Fibroblast of skin of right quadriceps (primary cell): ENCODE measurements at places on chromosomes 5 and 9.
A peak's percentile ranks its signal among the peaks of the same experiment; 100 is the strongest.

- peak; percentile 90 for DNase-seq
Measured at GRCh38 chr9:33139421-33140228, 27.5 kb downstream of the B4GALT1 start.

DNA sequence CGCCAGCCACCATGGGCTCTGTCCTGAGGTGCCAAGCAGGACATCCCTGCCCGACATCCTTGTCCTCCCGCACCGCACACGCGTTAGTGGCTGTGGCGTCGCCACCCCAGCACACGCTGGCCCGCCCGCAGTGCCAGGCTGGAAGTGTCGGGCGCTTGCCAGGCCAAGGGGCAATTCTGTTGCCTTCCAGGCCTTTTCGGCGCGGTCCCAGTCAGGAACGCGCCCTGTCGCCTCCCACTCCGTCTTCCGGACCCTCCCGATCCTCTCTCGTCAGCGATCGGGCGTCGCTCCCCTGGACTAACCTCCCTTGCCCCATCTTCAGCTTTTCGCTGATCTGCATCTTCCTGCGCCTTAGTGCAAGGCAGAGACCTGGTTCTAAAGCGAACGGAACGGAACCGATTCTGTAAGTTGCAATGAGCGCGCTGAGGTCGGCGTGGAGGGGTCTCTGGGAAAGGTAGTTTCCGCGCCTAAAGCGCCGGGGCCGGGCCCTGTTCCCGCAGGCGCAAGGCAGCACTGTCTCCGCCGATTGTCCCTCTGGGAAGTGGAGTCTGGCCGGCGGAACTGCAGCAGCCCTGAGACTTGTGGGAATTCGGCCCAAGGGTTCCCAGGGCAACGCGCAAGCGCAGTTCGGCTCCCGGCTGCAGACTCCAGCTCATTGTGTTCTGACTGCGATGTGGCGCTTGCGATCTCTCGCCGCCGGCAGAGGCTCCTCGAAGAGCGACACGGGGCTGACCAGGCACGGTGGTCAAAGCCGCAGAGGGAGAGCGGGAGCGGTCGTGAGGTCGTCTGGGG is at the start of gene ZNF454:
Gene ZNF454, plus strand, starts transcription at position 630 of the 792 bp plus-strand sequence. CDS start 1,594 bp downstream, outside the sequence.
- peak; percentile 95 for DNase-seq

DNA sequence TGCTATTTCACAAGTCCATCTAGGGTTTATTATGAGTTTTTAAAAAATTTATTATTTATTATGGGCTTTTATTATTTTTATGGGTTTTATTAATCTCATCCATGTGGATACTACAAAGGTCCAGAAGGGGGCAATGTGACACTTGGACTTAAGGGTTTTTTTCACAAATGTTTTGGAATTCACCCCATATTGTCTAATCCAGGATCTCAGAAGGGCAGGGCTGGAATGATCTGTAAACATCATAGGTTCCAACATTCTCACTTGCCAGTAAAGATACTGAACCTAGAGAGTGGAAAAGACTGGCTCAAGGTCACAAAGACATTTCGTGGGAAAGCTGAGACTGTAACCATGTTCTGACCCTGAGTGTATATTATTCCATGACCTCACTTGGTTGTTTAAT is 35.6 kb downstream of the NIM1K start:
- peak; percentile 37 for DNase-seq

DNA sequence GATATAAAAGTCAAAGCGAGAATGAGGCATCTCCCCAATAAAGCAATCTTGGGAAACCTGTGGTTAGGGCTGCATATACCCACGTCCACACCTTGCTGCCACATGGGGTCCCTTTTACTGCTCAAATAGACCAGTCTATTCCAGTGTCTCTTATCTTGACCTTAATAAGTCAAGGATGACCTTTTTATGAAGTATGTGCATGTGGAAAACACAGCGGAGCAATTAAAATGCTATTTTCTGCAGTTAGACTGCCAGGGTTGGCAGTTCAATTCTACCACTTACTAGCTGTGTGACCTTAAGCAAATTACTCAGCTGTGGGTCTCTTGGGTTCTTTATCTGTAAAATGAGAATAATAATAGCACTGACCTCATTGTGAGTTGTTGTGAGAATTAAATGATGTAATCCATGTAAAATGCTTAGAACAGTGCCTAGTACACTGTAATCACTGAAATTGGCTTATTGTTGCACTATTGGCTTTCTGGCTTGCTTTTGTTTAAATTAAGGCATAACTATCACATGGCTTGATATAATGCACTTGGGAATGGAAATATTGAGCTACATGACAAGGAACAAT is 67.8 kb upstream of the HSPB3 start:
- DNase-seq: peak; percentile 46

- DNase-seq: no peak
Measured at GRCh38 chr9:116928884-116929283, 241.8 kb downstream of the TRIM32 start.

DNA sequence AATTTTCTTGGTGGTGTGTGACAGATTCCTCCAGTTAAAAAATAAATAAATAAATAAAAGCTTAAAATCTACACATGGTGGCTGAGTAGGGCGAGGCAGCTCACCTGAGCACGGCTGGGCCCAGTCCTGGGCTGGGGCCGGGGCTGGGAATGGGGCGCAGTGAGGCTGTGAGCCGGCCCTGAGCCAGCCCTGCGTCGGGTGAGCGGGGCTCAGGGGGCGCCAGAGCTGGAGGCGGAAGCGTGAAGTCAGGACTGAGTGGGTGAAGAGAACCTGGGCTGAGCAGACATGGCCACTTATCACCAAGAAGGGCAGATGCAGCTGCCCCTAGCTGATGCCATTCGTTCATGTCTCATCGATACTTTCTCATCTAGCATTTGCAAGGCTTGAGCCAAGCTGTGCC is 22.8 kb upstream of the DTWD2 start:
- DNase-seq: no peak

DNA sequence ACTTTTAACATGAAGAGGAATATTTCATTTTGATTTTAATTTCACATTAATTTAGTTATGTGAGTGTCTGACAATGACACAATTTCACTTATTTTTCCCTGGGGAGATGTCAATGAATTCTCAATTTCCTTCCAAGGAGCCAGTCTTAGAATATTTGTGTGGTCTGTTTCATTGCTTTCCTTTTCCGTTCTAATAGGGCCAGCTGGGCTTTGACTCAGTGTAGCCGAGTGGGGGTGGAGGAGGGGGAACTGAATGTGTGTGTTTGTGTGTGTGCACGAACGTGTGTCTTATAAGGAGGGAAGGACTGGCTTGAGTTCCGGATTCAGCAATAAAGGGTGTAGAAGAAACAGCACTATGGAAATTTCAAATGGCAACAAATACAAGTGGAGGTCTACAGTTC is 100.0 kb downstream of the BASP1 start:
- peak; percentile 14 for DNase-seq

- peak; percentile 85 for DNase-seq
Measured at GRCh38 chr5:168015506-168015905, 275.9 kb upstream of the WWC1 start.

GRCh38 chr5:80569086-80569960 is 757 bp downstream of the ANKRD34B start:
- DNase-seq: no peak

DNA sequence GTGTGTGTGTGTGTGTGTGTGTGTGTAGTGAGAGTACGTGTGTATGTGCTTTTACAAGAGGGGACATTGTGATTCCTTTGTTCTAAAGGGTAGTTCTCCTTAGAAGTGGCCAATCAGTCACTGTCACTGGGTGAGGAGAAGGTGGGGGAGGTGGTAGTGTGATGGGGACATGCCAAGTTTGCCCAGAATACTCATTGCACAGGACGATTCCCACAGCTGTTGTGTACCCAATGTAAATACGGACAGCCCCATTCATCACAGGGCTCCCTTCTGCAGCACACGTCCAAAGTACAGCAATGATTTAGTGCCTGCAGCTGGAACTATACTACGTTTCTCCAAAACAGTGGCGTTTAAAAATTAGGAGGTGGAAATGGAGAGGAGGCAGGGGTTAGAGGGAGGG is 287.8 kb downstream of the TLR4 start:
- DNase-seq: no peak

DNA sequence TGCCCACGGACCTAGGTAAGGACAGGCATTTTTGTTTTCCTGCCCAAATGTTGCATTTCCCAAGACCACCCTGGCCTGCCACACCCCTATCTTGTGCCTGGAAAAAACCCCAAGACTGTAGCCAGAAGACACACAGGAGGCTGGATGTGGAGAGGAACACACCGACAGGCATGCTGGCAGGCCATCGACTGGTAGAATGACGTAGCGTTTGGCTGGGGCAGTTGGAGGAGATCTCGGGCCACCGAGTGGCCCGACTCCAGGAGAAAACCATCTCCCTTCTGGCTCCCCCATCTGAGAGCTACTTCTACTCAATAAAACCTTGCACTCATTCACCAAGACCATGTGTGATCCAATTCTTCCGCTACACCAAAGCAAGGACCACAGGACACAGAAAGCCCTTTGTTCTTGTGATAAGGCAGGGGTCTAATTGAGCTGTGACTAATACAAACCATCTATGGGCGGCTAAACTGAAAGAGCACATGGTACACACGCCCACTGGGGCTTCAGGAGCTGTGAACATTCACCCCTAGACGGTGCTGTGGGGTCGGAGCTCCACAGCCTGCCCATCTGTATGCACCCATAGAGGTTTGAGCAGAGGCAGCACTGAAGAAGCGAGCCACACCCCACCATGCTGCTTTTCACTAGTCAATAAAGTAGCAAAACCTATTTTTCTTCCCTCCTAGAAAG is 38.9 kb upstream of the N4BP3 start:
- no peak for DNase-seq

DNA sequence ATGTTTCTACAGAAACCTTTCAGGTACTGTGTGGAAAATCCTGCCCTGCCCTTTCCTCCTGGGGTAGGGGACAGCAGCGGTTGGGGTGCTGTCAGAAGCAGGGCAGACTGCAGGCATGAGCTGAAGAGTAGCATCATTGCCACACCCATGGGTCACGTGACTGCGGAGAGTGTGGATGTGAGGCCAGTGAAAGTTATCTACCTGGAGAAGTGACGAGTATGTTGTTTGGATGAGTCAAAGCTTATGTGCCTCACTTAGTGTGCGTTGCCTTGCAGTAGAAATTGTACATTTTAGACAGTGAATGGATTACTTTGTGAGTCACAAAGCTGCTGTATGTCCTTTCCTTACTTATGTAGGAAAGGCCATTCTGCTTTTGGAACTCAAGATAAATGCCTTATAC is 21.7 kb upstream of the ACTBL2 start:
- DNase-seq: no peak

GRCh38 chr9:36142510-36143244 is 6.1 kb downstream of the GLIPR2 start:
- no peak for DNase-seq

- peak; percentile 54 for DNase-seq
Measured at GRCh38 chr9:91757782-91758181, 192.2 kb downstream of the ROR2 start.

DNA sequence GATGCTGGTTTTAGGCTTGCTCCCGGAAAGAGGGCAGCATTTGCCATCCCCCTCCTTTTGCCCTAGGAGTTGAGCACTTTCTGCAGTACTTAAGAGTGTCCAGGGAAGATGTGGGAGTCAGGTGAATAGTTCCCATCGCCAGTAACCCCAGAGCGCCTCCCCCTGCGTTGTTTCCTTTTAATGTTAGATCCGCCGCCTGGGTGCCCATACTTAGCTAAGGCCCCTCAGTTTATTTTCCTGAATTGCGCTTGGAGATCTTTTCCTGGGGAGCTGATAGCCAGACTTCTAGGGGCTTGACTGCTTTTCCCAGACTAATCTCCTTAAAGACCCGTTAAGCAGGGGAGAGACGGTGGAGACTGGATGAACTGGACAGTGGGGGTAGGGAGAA is 377 bp upstream of the PCDHAC2 start:
- no peak for DNase-seq

GRCh38 chr9:129701549-129701948 is 36.1 kb downstream of the PRRX2 start:
- DNase-seq: no peak

DNA sequence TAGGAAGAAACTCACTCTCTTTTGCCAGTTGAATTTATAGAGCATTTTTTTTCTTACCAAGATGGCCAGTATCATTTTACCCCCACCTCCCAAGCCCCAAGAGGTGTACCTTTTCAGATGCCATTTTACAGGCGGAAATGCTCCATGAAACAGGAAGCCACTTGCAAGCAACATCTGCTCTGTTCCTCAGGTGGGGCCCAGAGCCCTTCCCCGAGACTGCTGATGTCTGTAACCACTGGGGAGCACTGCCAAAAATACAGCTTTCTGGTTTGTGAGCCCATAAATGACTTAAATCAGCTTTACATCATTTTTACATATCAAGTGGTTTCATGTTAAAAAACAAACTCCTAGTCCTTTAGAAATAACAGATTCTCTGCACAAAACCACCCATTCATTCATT is 42.9 kb upstream of the GARNL3 start:
- no peak for DNase-seq

GRCh38 chr9:38066197-38066913 is 2.7 kb downstream of the SHB start:
- DNase-seq: no peak

- peak; percentile 67 for DNase-seq
Measured at GRCh38 chr5:88792144-88792840, 90.7 kb downstream of the MEF2C start.

- no peak for DNase-seq
Measured at GRCh38 chr5:82074950-82075349, 103.1 kb downstream of the ATG10 start.

- DNase-seq: no peak
Measured at GRCh38 chr5:178899289-178899688, 3.6 kb downstream of the ZFP2 start.
